ENCODE measurements at places on chromosomes 2 and 18.

DNA sequence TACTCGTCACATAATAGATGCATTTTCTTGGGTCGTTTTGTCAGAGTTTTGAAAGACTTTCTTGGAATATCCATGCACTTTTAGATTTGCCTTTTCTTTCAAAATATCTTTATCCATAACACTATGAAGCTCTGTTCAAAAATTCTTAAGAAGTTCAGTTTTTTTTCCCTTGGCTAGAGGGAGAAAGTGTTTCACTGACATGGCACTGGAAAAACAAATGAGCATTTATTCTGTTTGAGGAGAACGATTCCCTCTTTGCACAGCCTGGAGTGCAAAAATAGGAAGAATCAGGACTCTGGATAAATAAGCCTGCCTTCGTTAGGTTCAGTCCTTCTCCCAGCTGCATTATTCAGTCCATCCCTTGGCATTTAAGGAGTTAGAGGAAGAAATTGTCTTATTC lies 91.0 kb upstream of the RPE start:
- DNase-seq, result no peak

DNA sequence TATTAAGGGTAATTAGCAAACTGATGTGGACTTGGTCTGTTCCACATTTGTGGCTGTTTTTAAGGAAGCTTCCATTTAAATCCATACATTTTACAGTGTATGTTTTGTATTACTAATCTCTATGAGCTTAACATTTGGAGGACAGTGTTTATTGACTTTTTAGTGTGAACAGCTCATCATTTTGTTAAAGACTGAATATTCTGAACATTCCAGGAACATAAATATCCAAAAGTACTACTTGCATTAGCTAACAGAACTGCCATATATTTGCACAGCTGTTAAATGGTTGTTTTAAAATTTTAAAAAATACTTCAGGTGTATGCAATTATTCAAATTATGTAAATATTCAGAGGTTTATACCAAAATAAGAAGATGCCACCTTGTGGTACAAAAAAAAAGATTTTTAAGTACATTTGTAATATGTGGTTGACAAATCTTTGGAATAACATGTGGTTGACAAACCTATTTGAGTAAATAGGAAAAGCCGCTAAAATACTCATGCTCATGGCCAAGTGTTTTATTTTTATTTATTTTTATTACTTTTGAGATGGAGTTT lies 439.7 kb upstream of the FANCL start:
- DNase-seq, result no peak

DNA sequence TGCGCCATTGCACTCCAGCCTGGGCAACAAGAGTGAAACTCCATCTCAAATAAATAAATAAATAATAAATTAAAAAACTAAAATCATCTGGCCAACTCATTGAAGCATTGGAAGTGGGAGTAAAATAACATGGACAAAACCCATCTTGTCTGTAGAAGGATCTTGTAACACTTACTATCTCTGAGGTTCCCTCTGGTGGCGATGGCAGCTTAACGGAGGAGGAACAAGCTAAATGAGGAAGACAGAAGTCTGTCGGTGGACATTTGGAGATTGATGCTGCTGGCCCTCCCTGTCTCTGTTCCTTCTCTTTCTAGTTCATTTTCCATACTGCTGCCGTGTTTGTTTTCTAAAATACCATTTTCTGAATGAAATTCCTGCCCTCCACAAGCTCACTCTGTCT lies 43.4 kb downstream of the ZCCHC2 start:
- peak; percentile 8 for DNase-seq

GRCh38 chr2:64479259-64480117 lies 25.5 kb downstream of the LGALSL start:
- DNase-seq, result no peak

GRCh38 chr2:148613231-148614013 lies 31.1 kb upstream of the EPC2 start:
- no peak for DNase-seq

DNA sequence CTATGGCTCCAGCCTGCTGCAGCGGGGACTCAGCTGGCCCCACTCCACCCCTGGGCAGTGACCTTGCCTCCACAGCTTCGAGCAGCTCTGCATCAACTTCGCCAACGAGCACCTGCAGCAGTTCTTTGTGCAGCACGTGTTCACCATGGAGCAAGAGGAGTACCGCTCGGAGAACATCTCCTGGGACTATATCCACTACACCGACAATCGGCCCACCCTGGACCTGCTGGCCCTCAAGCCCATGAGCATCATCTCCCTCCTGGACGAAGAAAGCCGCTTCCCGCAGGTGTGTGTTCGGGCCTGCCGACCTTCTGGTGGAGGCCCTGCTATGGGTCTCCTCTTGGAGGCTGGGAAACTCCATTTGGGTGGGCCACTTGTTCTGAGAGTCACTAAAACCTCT lies 48.6 kb downstream of the MYO7B start:
- DNase-seq, result no peak

DNA sequence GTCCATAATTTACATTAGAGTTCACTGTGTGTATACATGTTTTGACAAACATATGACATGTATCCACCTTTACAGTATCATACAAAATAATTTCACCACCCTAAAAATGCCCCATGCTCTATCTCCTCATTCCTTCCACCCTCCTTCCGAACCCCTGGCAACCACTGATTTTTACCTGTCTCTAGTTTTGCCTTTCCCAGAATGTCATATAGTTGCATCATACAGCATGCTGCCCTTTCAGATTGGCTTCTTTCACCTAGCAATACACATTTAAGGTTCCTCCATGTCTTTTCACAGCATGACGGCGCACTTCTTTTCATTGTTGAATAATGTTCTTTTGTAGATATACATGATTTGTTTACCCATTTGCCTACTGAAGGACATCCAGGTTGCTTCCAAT lies 10.4 kb downstream of the LRPPRC start:
- DNase-seq, result no peak

DNA sequence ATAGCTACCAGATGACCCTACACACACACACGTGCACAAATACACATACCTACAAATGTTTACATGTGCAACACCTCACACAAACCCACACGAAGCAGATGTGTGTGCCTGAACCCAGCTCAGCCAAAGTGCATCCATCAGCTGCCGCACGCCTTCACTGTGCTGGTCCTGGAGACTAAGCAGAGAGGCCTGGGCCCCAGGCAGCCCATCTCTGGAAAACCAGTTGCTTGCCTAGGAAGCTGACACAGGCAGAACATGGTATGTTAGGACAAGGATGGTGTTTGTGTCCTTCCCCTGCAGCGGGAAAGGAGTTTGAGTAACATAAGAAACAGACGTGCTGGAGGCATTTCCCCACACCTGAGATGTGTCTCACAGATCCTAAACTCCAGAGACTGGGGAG lies 86.7 kb downstream of the SEPTIN10 start:
- no peak for DNase-seq

DNA sequence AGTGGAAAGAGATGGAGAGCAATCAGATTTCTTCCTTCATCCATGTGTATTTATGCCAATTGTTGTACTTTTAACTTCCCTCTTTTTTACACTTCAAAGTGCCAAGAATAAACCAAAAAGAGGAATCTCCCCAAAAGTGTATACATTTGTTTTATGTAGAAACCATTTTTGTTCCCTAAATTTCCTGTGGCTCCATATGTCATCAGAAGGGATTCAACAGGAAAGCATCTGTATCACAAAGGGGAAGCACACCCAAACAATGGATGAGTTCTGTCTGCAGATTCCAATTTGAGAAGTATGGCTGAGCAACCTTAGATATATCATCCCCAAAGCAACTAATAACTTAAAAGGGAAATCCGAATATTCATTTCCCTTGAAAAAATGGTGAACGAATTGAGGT lies 275.0 kb downstream of the MREG start:
- DNase-seq, result no peak
